ENCODE measurements at places on chromosomes 1 and 21. TPM values are rescaled to one million over a fixed set of nuclear protein-coding genes. Genes with fewer than 3 reads are reported as not detected.

The SHC1 gene
- 102 TPM for total RNA-seq

The SHISAL2A gene
- total RNA-seq: not detected

The FMO5 gene
- total RNA-seq: 1.4 TPM

The NT5C1A gene
- total RNA-seq: 0.13 TPM

The TDRD5 gene
- 0.05 TPM for total RNA-seq

The IFI44L gene
- not detected for total RNA-seq

The CAMK2N1 gene
- total RNA-seq: 1.2 TPM

The MATN1 gene
- 0.18 TPM for total RNA-seq

The CORT gene
- total RNA-seq: not detected

- DNase-seq: no peak
These were observed 44.5 kb upstream of the VAMP3 start for GRCh38 chr1:7726623-7727022.

GRCh38 chr21:33059380-33059841 lies 10.5 kb upstream of the OLIG1 start:
- DNase-seq: no peak

GRCh38 chr1:85245891-85246290 lies 13.6 kb downstream of the C1orf52 start:
- DNase-seq: no peak

DNA sequence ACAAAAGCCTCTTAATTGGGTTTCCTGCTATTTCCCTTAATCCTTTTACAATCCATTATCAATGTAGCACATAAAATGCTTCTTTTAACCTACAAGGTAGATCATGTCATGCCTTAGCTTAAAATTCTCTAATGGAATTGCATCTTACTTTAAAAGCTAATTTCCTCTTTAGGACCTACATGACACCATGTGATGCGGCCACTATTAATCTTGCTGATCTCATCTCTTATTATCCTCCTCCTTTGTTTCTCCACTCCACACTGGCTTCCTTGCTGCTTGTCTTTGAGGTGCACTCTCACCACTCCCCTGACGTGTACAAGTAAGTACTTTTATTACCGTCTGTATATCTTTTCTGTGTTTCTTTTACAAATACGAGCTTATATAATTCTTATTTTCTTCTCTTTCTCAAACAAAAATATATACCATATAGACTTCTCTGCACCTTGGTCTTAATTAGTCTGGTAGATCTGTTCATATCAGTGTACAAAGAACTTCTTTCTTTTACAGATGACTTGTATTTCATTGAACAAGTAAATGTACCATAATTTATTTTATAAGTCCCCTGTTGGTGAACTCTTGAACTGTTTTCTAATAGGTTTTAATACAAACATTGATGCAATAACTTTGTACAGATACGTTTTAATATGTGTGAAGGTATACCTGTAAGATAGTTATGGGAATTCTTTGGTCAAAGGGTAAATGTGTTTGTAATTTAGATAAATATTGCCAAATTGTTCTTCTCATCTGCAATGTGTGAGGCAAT lies 28.2 kb downstream of the GPR88 start:
- no peak for DNase-seq

GRCh38 chr1:108653431-108654105 lies 7.3 kb downstream of the HENMT1 start:
- DNase-seq: no peak

GRCh38 chr1:77064246-77064645 lies 155.0 kb downstream of the PIGK start:
- DNase-seq: no peak

DNA sequence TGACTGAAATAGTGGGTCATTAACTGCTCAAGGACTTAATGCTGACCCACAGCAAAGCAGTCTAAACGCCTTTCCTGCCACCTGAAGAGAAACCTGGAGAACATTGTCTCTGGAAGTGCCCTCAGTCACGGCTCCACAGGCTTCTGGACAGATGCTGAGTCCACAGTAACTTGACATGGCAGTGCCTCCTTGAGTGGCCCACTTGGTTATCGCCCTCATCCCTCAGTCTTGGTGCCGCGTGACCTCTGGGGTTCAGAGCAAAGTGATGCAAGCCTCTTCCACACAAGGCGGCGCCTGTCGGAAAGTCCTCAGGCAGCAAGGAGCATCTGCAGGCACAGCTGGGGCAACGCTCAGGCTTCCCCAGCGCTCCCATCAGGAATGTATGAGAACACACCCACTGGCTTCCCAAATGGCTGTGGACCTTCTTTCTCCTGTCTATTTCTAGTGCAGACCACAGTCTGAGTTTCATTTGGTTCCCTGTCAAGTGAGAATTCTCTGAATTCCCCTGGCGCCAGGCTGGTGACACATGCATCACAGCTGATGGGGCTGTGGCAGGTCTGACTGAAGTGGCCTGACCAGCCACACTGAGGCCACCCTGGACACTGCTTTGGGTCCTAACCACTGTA lies 13.0 kb upstream of the ANGPTL7 start:
- DNase-seq: no peak

DNA sequence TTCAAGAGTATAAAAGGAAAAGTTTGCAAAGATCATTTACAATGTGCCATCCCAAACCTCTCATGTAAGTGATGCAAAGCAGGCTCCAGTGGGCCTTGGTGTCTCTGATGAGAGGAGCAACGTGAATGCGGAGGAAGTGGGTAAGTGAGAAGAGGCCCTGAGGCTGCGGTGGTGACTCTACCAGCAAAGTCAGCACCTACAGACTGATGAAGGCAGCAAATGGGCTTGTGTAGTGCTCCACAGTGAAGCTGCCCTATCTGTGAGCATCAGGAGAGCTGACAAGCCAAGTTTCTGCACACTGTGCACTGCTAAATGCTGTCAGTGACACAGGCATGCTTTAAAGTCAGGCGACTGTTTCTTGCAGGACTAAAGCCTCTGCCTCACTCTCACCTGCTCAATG lies 15.6 kb upstream of the RAP1A start:
- no peak for DNase-seq

DNA sequence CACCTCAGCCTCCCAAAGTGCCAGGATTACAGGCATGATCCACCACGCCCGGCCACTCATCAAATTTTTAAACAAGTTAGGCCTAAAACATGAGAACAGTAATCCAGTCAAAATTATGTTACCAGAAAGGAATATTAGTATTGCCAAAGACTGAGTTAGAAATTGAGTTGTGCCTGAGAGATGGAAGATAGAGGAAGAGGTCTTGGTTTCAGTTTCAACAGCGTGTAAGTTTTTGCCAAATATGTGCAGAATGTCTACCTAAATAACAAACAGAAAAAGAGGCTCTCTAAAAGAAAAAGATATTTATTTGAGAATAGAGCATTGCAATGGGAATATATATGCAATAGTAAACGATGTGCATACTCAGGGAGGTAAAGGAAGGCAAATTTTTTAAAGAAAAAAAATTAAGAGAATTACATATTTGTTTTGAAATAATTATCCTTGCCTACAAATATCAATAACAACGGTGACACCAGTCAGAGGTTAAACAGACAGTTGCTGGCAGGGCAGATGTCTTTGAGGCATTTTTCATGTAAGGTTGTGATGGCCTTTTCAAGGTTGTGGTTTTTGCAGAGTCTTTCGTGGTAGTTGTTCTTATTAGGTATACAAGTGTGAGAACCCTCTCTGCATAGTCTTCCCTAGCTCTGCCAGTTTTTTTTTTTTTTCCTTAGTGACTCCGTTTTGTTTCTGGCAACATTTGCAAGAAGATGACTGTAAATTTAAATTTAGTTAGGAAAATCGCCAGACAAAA lies 2.2 kb upstream of the CD1B start:
- no peak for DNase-seq

DNA sequence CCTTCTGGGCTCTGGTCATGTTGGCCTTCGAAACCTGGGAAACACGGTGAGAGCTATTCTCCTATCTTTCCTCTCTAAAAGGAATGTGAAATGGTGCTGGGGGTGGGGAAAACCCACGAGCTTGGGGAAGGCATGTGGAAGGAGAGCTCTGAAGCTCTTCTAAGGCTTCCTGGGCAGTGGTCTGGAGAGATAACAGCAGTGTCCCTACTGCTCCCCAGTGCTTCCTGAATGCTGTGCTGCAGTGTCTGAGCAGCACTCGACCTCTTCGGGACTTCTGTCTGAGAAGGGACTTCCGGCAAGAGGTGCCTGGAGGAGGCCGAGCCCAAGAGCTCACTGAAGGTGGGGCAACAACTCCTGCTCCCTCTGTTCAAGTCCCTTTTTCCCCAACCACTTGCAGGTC lies 2.8 kb downstream of the USP21 start:
- no peak for DNase-seq

DNA sequence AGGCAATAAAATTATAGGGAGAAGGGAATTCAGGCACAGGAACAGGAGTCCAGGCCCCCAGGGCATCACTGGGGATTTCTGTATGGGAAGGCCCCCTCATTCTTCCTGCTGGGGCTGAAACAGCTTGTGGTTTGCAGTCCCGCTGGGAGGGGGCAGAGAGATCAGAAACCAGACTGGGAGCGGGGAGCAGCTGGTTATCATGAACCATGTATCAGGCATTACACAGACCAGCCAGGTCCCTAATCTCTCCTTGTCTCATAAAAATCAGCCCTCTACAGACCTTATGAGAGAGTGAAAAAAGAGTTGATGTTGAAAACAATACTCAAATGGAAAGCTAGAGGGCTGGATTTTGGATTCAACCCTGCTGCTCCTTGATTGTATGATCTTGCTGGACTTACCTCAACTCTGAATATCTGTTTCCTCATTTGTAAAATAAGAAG lies 93.4 kb upstream of the F3 start:
- DNase-seq: peak; percentile 3

DNA sequence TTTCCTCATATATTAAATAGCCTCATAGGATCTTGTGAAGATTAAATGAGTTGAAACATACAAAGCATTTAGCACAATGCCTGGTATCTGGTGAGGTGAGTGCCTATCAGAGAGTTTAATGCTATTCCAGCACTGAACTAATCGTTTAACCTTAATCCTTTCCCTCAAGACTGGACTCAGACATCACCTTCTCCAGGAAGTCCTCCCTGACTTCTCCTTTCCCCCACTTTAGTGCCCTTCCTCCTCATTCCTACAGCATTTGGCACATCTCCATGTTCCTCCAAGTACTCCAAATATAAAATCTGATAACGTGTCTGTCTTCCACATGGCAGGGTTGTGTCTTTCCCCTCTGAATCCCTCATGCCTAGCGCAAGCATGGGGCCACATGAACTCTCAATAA lies 59.8 kb downstream of the ZSCAN20 start:
- no peak for DNase-seq

- DNase-seq: no peak
These were observed 20.6 kb downstream of the ABCB10 start for GRCh38 chr1:229537894-229538293.

Measured in SK-MEL-5 (cell line).